Bone marrow (tissue), 2 donors: ENCODE measurements at places on chromosomes 2 and 18.
A peak's percentile ranks its signal among the peaks of the same experiment; 100 is the strongest.

DNA sequence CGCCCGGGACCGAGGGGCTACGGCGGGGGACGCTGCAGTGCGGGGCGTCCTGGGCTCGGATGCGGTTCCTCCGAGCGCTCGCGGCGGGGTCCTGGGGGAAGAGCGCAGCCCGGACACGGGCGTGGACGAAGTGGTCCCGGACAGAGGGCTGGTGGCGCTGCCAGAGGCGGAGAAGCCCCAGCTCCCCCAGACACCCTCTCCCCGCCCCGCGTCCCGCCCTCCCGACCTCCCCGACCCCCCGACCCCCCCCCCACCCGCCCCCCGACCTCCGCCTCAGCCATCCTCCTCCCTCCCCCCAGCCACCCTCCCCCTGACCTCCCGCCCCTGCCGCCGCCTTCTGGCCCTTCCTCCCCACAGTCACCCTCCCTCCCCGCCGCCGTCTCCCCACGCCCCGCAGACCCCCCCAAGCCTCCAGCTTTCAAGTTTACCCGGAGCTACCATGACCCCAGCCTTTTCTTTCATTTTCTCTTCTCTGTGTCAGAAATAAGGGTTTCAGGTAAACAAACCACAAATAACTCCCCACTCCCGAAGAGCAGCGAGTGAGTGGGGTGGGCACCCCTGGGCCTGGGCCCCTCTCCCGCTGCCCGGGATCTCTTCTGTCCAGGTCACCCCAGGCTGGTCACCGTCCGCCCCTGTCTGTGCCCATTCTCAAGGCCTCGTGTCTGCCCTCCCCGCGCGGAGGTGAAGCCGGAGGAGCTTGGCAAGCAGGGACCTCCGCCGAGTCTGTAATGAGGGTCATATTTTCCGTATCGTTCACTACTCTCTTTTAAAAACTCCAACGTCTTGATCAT lies 5.1 kb downstream of the NFATC1 start:
- DNase-seq, result peak; percentile 10

DNA sequence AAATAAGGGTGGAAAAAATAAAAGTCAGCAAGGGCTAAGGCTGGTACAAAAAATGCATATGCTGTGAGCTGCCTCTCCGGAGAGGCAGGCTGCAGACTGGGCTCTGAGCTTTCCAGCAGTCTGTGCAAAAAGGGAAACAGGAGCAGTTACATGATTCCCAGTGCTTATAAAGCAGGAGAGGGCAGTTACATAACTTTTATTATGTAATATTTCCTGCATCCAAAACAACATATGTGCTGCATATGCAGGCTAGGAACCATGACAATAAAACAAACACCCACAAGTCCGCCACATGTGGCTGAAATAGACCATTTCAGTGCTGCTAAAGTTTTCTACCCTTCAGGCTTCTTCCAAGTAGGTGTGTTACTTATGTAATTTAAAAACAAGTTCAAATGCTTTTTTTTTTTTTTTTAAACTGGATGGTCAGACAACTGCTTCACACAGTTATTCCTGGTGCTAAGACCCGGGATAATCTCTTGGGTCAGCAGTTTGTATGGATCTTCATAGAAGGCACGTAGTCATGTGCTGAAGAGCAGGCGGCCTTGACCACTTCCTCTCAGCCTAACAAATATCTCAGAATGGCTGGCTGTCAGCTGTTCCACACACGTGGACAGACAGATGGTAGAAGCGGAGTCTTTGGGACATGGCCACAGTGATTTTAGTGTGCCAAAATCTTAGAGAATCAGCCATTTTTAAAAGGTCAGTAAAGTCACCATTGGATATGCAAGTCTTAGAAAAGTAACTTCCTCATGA lies 43.5 kb downstream of the ARMC9 start:
- DNase-seq, result no peak

DNA sequence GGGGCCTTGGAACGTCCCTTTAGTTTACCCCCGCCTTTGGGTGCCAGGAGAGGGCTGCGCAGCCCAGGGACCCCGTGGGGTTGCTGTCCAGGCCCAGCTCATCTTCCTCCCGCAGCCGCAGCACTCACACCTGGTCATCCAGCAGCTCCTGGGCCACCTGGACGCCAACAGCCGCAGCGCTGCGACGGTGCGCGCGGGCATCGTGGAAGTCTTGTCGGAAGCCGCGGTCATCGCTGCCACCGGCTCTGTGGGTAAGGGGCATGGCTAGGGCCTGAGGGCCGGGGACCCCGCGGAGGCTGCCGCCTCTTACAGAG lies 37.2 kb downstream of the POMC start:
- no peak for DNase-seq

DNA sequence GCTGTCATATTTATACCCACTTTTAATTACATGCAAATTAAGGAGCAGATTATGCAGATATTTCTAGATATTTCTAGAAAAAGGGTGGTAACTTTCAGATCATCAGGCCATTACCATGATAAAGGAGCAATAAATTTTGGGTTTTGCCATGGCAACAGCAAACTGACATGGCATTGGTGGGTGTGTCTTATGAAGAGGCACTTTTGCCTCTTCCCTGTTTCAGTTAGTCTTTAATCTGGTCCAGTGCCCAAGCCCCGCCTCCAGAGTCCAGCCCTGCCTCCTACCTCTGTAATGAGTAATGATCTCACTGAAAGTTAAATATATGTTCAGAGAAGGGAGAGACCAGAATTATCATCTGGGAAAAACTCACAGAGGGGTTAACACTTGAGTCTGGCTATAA lies 124.8 kb downstream of the SCG2 start:
- no peak for DNase-seq

- DNase-seq, result no peak
Measured at GRCh38 chr2:127561371-127561770, 25.9 kb downstream of the MYO7B start.

DNA sequence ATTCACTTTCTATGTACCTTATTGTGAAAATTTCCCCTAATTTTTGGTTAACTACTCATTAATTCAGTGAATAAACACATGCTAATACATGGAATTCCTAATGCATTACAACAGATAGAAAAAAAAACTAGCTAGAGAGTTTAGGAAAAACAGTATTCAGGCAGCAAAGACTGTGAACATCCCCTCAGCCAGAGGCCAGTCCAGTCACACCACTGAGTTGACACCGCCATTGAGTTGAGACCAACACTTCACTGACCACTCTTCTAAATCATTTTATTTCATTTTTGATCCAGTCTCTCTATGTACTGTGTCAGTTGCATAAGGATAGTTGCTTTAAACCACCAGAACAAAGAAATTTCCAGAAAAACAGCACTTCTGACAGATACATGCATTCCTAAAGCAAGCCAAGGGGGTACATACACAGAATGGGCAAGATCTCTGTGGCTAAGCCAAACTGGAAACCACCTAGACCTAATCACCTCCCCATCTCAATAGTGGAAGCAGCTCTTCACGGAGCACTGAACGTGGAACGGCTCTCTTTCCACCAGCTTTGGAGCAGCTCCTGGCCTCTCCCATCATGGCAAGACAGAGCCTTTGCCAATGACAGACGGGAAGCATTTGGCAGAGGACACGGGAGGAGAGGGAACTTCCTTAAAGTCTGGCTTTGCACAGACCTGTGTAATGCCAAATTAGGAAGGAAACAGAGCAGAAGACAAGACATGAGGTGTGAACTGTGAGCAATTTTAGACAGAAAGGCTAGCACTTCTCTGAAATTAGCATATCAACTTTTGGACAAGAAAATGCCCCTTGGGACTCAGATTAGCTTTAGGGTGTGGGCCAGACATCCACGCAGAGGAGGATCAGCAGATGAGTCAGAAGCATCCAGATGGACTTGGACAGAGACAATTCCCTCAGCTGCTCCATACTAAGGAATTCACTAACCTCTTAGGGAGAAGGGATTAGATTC lies 36.4 kb downstream of the CACNB4 start:
- DNase-seq, result no peak

- no peak for DNase-seq
Measured at GRCh38 chr2:113720167-113720566, 36.3 kb downstream of the SLC35F5 start.

- DNase-seq, result no peak
Measured at GRCh38 chr2:47225061-47225783, 70.1 kb upstream of the STPG4 start.

- DNase-seq, result no peak
Measured at GRCh38 chr18:48698707-48699106, 159.9 kb downstream of the CTIF start.

DNA sequence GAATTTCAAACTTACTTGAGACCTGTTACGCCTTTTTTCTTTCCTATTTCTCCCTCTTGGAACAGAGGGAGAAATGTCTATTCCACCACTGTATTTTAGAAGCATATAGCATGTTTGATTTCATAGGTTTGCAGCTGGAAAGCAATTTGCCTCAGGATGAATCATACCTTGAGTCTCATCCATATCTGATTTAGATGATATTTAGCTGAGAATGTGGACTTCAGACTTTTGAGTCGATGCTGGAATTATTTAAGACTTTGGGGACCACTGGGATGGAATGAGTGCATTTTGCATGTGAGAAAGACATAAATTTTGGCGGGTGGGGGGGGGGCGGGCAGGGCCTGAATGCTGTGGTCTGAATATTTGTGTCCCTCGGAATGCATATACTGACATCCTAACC lies 282.7 kb upstream of the STON1 start:
- no peak for DNase-seq

DNA sequence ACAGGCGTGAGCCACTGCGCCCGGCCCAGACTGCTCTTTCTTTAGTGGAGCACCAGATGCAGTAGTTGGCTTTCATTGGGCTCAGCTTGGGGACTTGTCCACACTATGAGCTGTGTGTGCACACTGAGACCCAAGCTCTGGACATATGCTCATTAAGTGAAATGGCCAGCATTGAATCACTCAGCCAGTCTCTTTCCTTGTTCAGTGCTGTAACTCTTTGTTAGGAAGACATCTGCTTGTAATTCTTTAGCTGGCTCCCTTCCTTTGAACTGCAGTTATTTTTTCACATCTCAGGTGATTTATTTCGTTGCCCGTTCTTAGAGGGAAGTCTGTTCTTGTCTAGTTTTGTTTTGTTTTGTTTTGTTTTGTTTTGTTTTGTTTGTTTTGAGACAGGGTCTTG lies 70.5 kb downstream of the CAB39 start:
- no peak for DNase-seq

- DNase-seq, result no peak
Measured at GRCh38 chr2:241496904-241497877, 11.2 kb downstream of the STK25 start.

- DNase-seq, result peak; percentile 87
Measured at GRCh38 chr18:63161761-63162195, 157.8 kb downstream of the BCL2 start.

- no peak for DNase-seq
Measured at GRCh38 chr2:29108225-29108624, 7.0 kb upstream of the CLIP4 start.

DNA sequence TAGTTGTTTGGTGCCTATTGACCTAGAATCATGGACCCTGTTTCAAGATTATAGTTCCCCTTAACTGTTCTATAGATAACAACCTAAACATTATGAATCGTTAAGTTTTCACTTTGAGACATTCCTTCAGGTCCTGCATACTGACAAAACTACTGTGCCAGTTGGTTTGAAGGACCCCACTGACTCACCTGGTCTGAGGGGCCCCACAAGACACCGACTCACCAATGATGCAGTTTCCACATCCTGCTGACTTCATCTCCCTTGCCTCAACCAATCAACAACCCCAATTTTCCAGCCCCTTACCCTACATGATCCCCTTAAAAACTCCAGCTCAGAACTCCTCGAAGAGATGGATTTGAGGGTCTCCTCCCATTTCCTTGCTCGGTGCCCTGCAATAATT lies 89.6 kb upstream of the CCDC141 start:
- no peak for DNase-seq

GRCh38 chr2:236236559-236237452 lies 27.4 kb downstream of the ASB18 start:
- DNase-seq, result no peak

DNA sequence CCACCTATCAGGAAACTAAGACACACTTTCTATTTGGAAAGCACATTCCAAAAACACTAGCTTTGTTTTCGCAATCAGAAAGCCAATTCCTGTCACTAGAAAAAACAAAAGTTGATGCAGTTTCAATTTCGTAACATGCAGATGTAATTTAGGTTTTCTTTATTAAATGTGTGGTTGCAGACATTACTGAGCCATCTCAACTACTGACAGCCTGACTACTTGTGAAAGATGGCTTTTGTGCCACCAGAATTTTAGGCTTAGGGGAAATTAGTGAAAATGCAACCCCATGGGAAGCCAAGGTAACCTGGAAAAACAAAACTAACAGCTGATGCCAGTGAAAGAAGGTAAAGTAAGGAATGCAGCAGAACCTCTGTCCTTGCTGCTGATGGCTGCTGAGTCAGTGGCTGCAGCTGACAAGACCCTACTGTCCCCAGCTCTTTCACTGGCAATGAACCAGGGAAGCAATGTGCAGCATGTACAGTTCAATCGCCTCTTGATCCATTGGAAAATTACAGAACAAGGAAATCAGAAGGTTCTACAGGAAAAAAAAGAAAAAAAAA lies 34.9 kb downstream of the FEZ2 start:
- DNase-seq, result no peak

- no peak for DNase-seq
Measured at GRCh38 chr2:24336811-24337210, 23.5 kb downstream of the ITSN2 start.

DNA sequence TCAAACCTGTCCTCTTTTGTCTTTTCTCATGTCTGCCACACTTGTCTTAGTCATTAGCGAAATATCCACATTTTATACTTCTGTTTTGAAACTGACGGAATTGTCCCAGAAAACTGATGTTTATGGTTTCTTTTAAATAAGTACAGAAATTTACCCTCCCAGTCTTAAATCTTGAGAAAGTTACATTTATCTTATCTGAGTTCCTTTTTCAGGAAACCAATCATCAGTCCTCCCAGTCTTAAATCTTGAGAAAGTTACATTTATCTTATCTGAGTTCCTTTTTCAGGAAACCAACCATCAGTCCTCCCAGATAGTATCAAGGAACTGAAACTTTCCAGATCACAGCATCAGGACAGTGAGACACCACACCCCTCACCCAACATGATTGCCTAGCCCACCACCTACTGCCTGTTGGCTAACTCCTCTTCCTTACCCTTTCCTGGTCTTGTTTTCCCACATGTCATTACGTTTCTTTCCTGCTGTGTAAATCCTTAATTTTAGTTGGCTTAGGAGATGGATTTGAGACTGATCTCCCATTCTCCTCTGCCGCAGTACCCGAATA lies 247.7 kb downstream of the PTPRM start:
- no peak for DNase-seq
